ENCODE measurements at places on chromosomes 1 and 21. TPM values are rescaled to one million over a fixed set of nuclear protein-coding genes. Genes with fewer than 3 reads are reported as not detected.

- no peak for DNase-seq
Measured at GRCh38 chr1:8989061-8989460, 37.2 kb downstream of the SLC2A7 start.

DNA sequence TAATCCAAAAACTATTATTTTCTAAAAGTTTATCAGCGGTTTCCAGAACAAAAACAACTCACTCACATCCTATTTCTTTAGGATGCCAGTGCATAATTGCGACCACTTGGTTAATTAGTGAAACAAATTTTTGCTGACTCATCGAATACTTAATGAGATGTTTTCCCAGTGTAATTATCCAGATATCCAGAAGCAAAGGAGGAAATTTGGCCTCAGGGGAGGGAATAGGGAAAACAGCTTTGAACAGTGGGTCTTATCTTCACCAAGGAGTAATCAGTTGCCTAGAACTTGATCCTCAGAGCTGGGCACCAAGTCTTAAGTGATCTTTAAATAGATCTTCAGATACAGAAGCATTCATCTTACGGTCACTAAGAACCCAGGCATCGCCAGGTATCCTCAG lies 24.3 kb downstream of the STYXL2 start:
- DNase-seq = peak; percentile 19

DNA sequence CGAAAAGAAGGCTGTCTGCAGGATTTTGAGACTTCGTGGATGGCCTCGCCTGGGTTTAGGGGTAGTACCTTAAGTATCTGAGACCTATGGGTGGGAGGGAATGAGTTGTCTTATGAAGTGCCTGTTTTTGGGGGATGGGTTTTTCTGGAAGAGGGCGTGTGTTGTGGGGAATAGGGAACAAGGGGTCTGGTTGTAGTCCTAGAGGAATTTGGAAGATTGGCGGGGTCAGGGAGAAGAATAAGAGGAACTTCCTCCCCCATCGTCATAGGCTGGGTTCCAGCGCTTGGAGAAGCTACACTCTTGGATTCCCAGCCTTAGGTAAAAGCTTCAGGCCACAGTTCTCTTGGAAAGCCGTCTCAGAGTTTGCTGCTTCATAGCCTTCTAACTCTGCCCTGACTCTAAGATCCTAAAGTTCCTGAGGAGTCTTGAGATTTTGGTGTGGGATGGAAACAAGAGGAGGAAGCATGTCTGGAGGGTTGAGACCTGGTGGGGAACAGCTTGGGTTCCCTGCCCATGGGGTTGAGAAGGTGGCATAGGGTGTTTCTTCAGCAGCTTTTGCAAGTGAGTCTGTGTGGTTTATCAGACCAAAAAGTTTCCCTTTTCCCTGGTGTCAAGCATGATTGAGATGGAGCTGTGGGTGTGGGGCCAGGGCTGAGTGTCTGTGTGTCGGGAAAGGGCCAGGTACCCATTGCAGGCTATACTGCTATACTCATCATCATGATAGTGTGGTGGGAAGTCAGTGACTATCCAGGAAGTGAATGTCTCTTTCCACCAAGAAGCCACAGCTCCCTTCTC lies 1.8 kb downstream of the VANGL2 start:
- no peak for DNase-seq

GRCh38 chr1:5921129-5921528 lies 71.1 kb downstream of the NPHP4 start:
- DNase-seq = no peak

- no peak for DNase-seq
Measured at GRCh38 chr1:22488319-22488718, 36.7 kb downstream of the ZBTB40 start.

DNA sequence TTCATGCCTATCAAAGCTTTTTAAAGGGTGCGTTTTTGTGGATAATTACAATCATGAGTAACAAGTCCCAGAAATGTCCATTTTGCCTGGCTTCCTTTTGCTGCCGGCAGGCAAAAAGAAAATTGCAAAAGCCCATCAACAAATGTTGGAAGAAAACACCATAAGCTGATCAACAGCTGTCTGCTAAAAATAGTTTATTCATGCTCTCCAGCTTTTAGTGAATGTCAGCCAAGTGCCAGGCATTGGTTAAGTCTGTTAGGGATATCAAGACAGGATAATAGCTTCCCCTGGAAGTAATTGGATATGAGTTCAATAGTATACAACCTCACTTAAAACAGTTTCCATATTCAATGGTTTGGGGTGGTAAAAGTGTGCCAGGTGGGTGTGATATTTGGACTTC lies 13.6 kb upstream of the AGMAT start:
- no peak for DNase-seq

Gene SH2D1B
- total RNA-seq = not detected

Gene TCHHL1
- not detected for total RNA-seq

Gene FMO2
- not detected for total RNA-seq

Data from renal cortical epithelial cell (primary cell).